Right ventricle myocardium inferior (tissue), 1 donor: ENCODE measurements at places on chromosomes 12 and 14. TPM values are rescaled to one million over a fixed set of nuclear protein-coding genes. Genes with fewer than 3 reads are reported as not detected.
A peak's percentile ranks its signal among the peaks of the same experiment; 100 is the strongest.

The PRH2 gene
- total RNA-seq = not detected

The PMEL gene
- total RNA-seq = not detected

The RAD9B gene
- 1.1 TPM for total RNA-seq

The MYO1H gene
- total RNA-seq = 0.16 TPM

The VRTN gene
- total RNA-seq = not detected

The CMAS gene
- total RNA-seq = 34.6 TPM

The MGP gene
- total RNA-seq = 369 TPM

The TAS2R7 gene
- not detected for total RNA-seq

- DNase-seq = no peak
These were observed 38.5 kb upstream of the CRACR2A start for GRCh38 chr12:3791256-3791874.

GRCh38 chr14:59391388-59391787 is 73.8 kb downstream of the GPR135 start:
- DNase-seq = no peak

DNA sequence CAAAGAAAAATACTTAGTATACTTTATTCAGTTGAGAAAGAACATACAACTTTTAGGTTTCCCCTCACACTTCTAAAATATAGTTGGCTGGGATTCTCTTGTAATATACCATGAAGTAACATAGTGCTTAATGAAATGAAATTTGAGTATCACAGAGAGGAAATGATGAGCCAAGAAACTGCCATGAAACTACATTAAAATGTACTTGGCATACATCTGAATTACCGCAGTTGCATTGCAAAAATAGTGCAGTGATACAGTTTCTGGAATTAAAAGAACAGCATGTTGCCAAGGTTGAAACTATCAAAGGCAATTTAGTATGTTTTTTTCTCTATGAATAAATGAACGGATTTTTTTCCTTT is 389.2 kb downstream of the TMEM117 start:
- no peak for DNase-seq

- no peak for DNase-seq
These were observed 56.8 kb downstream of the SSH1 start for GRCh38 chr12:108800591-108800990.

GRCh38 chr14:64755781-64756221 is 51.6 kb downstream of the PLEKHG3 start:
- peak; percentile 49 for DNase-seq

GRCh38 chr14:20179218-20179617 is 11.5 kb upstream of the OR11G2 start:
- no peak for DNase-seq

DNA sequence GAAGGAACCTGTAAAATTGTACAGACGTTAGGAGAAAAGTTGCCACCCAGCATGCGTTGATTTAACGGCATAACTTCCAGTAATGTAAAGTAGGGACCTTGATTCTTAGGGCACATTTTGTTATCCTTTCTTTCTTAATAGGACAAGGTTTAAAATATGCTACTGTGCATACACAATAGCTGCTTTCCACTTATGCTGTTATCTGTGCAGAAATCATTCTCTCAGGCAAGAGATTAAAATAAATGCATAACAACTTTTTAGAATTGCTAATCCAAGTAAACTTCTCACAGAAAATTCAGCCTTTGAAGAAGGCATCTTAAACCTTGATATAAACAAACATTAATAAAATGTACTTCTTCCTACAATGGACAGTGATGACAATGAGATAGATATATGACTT is 16.0 kb upstream of the PTCSC3 start:
- DNase-seq = no peak

DNA sequence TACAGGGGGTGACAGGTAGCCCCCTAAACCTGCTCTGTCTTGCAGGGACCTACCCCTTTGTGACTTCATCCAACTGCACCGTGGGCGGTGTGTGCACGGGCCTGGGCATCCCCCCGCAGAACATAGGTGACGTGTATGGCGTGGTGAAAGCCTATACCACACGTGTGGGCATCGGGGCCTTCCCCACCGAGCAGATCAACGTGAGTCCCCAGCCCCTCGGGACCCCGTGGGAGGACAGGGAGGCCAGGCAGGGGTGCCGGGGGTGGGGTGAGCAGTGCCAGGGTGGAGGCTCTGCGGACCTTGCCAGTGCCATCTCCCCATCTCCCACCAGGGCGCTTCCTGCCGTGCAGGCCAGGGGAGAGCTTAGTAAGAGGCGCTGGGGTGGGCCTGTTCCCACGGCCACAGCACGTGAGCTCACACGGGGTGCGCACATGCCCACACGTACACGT is 11.1 kb upstream of the SIVA1 start:
- peak; percentile 57 for DNase-seq

- DNase-seq = no peak
These were observed 17.7 kb downstream of the DNAL1 start for GRCh38 chr14:73662487-73662943.

- no peak for DNase-seq
These were observed 7.9 kb downstream of the INF2 start for GRCh38 chr14:104697317-104697703.

DNA sequence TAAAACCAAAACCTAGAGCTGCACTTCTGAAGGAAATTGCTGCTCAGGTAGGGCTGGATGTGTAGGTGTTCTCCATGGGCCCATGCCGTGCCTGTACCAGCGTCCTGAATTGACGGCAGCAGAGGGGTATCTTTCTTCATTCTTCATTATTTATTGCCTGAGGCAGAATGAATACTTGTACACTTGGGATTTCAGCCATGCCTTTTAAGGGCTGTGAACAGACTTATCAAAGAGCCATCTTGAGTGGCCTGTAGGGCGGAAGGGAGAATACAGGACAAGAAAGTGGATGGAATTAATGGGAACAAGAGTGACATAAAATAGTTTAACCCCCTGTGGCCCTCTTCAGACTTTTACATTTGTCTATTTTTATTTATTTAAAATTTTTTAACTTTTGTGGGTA is 61.4 kb downstream of the RASSF3 start:
- DNase-seq = no peak

- no peak for DNase-seq
These were observed 222.6 kb downstream of the MON2 start for GRCh38 chr12:62689042-62689839.

DNA sequence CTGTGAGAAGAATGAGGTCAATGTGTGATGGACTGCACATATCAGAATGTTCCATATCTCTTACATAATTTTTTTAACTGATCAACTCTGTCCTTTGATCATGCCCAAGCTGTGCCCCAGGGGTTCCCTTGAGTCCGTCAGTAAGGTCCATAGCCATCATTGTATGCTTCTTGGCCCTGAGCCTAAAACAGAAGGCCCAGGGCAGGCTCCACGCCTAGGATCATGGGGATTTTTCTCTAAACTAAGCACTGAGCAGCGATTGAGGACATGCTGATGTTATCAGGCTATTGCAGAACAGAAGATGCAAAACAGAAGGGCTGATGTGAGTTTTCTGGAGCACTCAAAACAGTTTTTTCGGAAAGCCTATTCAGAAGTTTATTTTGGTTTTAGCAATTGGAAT is 20.9 kb downstream of the RNASE9 start:
- DNase-seq = no peak

- no peak for DNase-seq
These were observed 5.8 kb upstream of the LRP10 start for GRCh38 chr14:22865424-22866405.

DNA sequence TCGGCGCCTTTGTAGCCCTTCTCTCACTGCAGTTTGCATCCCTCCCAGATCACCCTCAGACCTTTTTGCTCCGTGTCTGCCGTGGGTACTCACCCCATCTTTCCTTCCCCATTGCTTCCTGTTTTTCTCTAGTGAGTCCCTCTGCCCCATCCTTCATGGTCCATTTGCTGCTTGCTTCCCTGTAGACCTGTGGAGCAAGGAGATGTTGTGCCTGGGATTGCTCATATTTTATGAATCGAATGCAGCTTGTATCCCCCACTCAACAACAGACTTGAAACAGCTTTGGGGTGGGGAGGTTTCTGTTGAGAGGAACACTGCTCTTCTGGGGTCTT is 661 bp downstream of the DENR start:
- DNase-seq = no peak

- DNase-seq = no peak
These were observed 13.4 kb upstream of the OAS2 start for GRCh38 chr12:112964915-112965314.

GRCh38 chr12:110004598-110004997 is 5.4 kb downstream of the ANKRD13A start:
- DNase-seq = no peak

- no peak for DNase-seq
These were observed 325.5 kb downstream of the FOXG1 start for GRCh38 chr14:29092121-29092520.

DNA sequence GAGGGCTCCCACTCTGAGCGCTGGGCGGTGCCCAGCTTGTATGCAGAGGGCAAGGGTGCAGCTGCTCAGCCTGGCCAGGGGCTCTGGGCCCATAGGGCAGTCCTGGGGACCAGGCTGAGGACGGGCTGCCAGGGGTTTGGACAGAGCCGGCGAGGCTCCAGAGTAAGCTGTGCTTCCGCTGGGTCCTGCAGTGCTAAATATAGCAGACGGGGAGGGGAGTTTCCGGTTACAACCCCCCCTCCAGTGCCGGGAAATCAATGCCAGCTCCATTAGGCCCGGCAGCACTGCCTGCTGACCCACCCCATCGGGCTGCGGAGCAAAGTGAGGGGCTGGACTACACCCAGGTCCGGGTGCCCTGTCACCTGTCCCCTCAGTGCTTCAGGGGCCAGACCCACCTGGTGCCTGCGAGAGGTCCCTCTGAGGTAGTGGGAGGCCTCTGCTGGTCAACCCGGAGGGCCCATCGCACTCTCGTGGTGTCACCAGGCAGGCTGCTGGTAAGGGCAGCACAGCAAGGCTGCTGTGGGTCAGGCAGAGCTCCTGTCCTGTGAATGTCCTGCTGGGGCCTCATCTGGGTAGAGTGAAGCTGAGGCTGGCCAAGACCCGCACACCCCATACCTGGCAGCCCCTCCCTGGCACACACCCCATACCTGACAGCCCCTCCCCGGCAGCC is 2.6 kb upstream of the JAG2 start:
- DNase-seq = no peak

DNA sequence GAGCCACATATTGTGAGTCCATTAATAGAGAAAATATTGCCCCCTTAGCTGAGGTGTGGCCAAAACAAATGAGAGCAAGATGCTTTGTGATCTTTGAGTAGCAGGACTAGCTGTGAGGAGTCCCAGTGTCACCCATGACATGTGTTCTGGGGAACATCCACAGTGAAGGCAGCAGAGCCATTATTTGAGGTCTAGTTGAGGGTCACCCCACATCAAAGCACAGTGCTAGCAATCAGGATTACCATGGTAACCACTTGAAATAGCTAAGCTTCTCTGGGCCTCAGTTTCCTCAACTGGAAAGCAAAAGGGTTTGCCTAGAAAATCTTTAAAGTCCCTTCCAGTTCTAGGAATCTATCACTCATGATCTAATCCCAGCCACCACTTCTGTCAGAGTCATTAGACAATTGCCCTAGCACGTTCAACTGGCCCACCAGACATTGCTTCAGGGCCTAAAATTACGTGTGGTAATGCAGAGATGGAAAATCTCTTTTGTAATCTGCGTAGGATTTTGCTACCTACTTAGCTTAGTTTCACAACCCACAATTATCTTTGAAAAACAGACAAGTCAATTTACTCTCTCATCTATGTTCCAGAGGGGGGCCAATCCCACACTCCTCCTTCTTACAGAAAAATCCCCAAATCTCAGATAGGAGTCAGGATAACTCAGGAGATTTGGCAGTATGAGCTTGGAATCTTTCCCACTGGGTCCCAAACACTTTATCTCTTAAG is 251.2 kb upstream of the EGLN3 start:
- DNase-seq = no peak

DNA sequence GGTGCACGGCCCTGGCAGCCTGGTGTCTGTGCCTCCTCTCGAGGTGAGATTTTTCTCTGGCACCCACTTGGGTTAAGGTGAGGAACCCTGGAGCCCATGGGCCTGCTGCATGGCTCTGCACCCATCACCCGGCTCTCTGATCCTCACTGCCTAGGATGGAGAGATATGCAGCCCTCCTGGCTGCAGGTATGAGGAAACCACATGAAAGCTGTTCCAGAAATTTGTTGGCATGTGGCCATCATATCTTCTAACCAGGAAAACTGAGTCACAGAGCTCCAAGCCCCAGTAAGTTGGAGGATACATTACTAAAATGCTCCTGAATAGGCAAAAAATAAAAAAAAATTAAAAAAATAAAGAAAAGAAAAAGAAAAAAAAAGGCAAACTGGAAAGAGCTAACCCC is 39.3 kb upstream of the DDX11 start:
- DNase-seq = no peak

GRCh38 chr14:39419272-39419671 is 13.0 kb downstream of the FBXO33 start:
- no peak for DNase-seq

GRCh38 chr12:110234755-110235154 is 46.3 kb upstream of the ATP2A2 start:
- no peak for DNase-seq

DNA sequence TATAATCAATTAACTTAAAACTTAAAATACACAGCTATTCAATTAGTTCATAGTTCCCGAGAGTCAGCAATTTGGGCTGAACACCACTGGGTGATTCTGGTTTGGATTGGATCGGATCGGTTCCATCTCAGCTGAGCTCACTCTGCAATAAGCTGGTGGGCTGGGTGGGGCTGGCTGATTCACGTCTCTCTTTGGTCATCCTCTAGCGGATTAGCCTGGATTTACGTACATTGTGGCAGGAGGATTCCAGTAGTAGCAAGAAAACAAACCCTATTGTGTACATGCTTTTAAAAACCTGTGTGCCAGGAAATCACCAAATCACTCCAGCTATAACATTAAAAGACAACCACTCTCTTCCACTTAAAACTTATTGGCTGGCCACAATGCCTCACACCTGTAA is 3.2 kb upstream of the CLEC4C start:
- no peak for DNase-seq

DNA sequence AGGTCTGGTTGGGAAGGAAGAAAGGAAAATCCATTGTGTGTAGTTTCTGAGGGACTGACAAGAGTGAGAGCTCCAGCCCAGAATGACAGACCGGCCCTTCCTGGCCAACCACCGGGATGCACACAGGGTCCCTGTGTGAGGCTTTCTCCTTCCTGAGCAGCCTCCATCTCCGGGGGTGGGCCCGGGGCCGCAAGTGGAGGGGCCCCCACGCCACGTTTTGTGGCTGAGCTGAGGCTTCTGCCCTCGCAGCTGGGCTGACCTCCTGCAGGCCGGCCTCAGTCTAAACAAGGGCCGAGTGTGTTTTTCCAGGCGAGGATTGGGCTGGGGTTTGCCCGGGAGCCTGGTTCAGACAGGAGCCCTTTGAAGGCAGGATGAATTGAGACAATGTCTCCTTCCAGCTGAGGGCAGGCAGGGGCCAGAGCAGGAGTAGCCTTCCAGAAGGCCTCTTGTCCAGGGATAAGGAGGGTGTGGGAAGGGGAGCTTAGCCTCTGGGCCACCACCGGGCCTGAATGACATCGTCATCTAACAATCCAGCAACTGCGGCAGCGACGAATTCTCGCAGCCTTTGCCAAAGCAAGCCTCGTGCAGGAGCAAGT is 96.5 kb upstream of the NCOR2 start:
- DNase-seq = no peak
